ENCODE measurements at places on chromosomes 5 and 9.
A peak's percentile ranks its signal among the peaks of the same experiment; 100 is the strongest.

DNA sequence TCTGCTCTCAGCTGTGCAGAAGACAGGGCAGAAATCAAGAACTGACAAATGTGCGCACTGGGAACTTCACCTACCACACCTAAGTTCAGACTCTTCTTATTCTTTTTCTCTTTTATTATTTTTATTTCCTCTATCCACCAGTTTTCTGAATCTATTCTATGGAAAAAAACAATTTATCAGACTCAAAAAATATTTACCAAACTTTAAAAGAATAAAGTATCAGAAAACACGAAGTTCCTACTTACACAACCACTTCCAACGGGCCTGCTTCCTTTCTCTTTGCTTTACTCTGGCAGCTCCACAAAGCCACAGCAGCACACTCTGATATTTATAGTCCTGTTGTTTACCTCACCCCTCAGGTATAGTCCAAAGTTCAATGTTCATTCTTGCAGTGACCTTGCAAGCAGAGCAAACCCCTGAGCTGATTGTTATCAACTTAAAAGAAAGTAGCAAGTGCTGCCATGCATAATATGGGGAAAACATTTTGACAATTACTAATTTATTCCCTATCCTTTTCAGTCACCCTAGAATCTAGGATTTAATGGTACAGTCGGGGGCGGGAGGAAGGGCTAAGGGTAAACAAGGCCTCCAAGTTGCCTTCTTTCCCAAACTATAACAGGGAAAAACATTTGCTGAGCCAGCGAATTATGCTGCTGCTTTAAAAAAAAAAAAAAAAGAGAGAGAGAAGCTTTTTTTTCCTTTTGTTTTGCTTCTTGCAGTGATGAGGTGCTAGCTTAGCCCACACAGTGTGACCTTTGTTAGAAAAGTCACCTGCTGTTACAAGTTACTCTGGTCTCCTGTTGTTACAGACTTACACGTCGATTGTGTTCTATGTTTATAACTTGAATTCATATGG, at the start of gene SELENOP:
Gene SELENOP, minus strand, starts transcription at position 302 of the 856 bp plus-strand sequence. CDS start 3,539 bp downstream, outside the sequence.
- DNase-seq = no peak

GRCh38 chr5:92991581-92992067, 589.4 kb downstream of the NR2F1-AS1 start:
- DNase-seq = no peak

DNA sequence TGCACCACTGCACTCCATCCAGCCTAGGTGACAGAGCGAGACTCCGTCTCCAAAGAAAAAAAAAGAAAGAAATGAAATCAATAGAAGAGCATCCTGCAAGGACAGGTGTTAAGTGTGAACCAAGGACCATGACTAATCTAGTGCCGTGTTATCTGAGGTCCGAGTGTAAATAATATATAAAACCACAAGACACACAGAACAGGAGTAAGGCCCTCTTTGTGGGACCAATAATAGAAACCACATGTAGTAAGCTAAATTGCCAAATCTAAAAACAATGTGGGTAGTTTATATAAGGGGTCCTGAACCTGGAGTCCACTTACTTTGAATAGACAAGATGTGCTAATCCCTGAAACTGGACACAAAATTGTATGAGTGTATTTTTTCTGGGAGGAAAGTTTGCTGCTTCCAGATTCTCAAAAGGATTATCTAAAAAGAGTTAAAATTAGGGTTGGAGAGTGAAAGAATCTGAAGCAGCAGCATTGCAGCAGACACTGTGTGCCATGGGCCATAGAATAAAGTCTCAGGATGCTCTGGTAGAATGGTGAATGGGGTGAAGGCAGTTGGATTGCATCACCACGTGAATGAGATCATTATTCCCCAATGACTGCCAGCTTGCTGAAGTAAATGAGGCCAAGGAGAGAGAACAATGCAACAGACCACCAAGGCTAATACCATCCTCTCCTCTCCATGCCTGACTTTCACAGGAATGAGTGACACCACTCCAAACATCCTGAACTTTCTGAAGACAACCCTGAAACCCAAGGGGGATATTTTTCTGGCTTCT, 222.7 kb downstream of the DCP2 start:
- DNase-seq = no peak

DNA sequence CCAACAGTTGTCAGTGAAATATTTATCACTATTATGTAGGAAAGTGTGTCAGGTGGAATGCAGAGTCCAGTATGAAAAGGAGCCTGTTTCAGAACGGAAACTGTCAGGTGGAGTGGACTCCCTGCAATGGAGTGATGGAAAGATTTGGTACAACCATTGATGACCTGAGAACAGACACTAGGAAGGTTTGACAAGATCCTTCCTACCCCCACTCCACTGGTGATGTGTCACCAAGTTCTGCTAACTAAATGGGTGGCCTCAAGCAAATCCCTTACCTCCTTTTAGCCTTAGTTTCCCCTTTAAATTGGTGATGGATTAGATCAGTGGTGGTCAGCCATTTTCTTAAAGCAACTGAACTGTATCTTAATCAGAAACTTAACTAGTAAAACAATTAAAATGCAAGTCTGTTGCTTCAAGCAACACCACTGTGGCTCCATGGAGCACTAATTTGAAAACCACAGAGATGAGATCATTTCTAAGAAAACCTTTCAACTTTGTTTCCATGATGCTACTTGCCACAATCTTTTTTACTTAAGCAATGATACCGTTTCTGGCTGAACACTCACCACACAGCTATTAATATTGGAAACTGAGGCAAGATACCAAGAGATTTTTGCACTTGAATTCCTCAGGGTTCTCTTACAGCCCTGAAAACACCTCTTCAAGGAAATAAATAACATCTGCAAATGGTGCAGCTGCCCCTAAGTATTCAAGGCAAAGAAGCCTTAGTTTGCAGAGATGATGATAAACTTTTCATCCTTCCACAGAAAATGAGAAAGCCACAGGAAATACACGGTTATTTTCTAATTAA, 140.6 kb downstream of the ERCC6L2 start:
- DNase-seq = no peak

DNA sequence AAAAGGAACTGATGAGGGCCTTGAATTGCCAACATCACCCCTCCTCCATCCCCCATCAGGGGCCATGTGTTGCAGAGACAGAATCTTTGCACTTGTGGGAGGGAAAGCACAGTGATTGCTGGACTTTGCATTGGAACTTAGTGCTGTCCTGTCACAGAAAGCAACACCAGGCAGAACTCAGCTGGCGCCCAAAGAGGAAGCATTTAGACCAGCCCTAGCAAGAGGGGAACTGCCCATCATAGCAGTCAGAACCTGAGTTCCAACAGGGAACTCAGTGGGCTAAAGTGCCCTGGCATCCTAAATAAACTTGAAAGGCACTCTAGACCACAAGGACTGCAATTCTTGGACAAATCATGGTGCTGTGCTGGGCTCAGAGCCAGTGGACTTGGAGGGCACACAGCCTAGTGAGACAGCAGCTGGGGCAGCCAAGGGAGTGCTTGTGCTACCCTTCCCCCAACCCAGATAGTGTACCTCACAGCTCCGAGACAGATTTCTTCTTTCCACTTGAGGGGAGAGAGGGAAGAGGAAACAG, 128.1 kb downstream of the ACTL7B start:
- DNase-seq = no peak

- no peak for DNase-seq
These were observed 14.5 kb downstream of the FCN2 start for GRCh38 chr9:134895097-134895496.

DNA sequence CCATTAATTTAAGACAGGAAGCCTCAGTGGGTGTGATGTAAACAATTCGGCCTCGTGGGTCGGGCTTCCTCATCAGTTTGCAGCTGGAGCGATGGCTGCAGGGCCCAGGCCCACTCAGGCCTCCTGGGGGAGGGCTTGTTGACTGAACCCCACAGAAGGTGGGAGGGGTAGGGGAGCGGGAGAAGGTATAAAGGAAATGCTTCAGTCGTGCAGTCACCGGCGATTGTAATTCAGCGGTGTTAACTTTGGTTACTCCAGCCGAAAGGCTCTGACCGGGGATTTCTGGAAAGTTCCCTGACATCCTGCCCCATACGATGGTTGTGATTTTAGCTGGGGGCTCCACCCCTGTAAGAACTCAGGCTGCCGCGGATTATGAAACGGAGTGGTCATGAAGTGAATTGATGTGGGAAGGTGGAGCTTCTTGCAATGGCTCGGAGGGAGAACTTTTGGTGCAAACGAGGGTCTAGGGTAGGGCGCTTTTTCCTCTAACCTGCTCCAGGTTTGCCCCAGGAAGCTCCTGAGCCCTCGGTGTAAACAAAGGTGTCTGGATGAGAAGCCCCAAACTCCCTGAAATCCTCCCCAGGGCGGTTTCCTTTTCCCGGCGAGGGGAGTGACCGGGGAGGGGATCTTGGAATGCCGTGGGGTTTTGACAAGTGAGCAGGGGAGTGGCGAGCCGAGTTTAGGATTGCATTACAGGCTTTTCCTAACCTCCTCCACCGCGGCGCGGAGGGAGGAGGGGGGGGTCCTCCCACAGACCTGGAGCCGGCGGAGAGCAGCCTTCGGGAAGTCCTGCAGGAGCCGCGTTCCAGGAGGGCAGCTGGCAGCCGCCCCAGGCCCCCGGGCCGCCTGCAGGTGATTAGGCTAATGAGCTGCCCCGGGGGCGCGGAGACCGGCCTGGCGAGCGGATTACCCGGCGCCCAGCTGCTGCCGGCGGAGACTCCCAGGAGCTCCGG, 215.5 kb downstream of the PDZD2 start:
- no peak for DNase-seq

DNA sequence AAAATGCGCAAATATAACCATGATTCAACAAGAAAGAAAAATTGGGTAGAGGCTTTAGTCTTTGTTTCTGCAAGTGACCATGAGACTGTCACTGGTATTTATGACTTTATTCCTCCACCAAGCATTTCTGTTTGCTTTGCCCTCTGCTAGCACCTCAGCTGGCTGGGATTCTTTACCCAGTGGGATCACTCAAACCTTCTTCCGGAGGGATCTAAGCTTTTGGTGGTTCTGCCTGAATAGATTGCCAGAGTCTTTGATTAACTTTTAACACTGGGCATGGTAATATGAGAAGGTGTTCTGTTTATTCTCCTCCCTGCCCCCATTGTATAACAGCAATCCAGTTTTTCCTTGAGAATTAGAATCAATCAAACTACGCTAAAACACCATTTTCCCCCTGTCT, 59.1 kb upstream of the FBN2 start:
- no peak for DNase-seq

- no peak for DNase-seq
These were observed 324.4 kb upstream of the MPDZ start for GRCh38 chr9:13603921-13604320.

DNA sequence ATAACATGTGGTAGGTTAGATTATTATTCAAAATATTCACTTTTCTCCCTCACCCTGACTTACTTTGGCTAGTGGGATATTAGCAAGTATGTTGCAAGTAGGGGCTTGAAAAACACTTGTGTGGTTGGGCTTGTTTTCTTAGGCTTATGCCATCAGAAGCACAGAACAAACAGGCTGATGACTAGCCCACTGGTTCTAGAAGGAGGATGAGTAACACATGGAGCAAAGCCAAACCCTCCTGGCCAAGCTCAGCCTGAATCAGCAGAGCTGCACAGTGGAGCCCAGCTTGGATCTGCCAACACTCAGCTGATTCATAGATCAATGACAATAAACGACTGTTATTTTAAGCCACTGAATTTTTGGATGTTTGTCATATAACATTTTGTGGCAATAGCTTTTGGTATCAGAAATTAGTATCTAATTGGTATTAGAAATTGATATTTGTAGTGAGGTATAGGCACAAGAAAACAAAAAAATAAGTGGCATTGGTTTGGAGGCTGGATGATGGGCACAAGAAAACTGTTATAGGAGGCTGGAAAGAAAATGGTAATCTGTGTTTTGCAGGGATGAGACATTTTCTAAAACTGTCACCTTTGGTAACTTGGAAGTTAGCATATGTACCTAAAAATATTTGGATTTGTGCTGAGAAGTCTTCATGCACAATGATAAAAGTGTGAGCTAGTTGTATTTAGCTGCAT, 46.1 kb upstream of the ZBED3 start:
- no peak for DNase-seq

GRCh38 chr9:121133104-121133816, 58.5 kb downstream of the CNTRL start:
- peak; percentile 36 for DNase-seq

DNA sequence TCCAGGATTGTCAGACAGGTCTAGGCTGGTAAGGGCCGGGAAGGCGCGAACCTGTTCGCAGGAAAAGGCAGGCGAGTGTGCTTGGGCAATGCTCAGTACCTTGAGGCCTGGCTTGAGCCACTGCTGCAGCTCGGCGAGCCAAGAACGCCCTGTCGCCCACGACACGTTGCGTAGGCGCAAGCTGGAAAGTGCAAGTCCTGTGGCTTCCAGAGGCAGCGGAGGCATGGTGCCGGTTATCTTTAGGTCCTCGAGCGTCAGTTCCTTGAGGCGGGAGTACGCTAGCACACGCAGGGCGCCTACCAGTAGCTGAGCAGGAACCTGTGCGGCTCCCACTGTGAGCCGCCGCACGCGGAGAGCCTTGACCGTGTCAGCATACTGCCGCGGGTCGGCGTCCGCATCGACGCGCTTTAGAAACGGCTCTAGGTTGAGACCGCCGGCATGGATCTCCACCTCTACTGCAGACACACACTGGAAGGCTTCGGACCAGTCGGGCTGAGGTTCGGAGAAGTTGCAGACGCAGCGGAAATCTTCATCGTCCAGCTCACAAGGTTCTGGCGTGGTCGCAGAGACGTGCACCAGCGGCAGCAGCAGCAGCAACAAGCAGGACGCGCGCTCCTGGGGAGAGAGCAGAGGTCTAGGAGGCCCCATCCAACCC, 482 bp downstream of the CD14 start:
- DNase-seq = peak; percentile 39

DNA sequence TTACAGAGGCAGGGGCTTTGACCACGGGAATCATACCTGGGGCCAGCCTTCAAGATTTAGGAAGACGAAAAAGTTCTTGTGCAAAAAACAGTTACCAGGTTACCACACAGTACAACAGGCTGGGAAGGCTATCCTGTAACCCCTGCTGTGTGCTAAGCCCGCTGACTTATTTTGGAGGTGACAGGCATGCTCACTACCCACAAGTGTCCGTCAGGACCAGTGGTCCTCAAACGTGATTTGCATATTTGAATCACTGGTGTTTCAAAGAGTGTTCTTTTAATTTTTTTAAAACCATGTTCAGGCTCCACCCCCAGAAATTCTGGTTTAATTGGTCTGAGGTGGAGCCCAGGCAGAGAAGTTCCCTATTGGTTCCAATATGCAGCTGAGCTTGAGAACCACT, 146.6 kb downstream of the TTLL11 start:
- no peak for DNase-seq

GRCh38 chr5:132484391-132484725, 6.2 kb downstream of the IRF1 start:
- DNase-seq = no peak

GRCh38 chr9:69755205-69755604, 4.6 kb downstream of the PTAR1 start:
- DNase-seq = no peak

DNA sequence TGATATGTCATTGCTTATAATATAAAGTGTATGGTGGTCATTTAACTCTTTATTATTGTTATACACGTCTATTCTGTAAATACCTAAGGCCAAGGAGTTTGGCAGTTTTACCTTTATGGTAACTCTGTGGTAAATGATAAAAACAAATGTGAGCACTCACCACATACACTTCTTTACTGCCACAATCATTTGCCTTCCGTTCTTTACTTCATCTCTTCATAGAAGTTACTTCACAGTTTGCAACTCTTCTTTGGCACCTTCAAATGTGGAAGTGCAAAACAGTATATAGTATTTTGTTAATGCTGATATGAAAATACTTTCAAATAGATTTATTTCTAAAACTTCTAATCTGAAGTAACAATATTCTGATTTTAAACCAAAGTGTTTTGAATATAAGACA, 4.4 kb upstream of the MEF2C start:
- no peak for DNase-seq

All from stimulated activated CD4-positive, alpha-beta T cell treated with anti-CD3 and anti-CD28 coated beads, Interleukin-12 subunit alpha, Interleukin-12 subunit beta, amount 100 ng/mL, for 4 hours (primary cell).